BJ (cell line): ENCODE measurements at places on chromosomes 4 and X. TPM values are rescaled to one million over a fixed set of nuclear protein-coding genes. Genes with fewer than 3 reads are reported as not detected.
A peak's percentile ranks its signal among the peaks of the same experiment; 100 is the strongest.

GRCh38 chr4:37717576-37717975 is 31.4 kb upstream of the RELL1 start:
- no peak for DNase-seq

DNA sequence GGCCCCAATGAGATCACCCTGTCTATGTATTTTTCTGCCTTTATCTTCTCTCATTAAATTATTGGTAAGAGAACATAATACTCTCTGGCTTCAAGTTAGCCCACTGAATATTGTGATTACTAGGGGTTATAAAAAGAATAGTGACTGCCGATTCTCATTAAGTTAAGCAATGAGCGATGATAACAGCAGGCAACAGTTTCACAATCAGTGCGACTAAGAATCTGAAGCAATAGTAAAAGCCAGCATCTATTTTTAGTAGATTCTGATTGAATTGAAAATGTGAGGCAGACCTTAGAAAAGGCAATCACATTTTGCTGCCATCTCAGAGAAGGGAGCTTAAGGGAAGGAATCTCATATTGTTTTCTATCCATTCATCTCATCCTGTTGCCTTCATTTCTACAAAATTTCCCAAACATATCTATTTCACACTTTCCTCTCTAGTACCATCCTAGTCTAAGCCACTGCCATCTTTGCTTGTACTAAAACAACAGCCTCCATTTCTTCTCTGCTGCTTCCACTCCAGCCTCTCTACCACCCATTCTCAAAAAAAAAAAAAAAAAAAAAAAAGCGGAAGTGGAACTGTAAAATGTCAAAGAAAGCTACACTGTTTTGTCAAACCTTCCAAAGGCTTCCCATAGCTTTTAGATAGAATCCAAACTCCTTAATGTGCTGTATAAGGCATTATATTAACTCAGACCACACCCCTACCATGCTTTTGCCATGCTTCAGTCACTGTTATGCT is 17.4 kb downstream of the GABRA4 start:
- no peak for DNase-seq

- no peak for DNase-seq
Measured at GRCh38 chrX:140817943-140818342, 108.4 kb downstream of the LINC00632 start.

- no peak for DNase-seq
Measured at GRCh38 chrX:150234126-150234525, 129.0 kb upstream of the MAMLD1 start.

DNA sequence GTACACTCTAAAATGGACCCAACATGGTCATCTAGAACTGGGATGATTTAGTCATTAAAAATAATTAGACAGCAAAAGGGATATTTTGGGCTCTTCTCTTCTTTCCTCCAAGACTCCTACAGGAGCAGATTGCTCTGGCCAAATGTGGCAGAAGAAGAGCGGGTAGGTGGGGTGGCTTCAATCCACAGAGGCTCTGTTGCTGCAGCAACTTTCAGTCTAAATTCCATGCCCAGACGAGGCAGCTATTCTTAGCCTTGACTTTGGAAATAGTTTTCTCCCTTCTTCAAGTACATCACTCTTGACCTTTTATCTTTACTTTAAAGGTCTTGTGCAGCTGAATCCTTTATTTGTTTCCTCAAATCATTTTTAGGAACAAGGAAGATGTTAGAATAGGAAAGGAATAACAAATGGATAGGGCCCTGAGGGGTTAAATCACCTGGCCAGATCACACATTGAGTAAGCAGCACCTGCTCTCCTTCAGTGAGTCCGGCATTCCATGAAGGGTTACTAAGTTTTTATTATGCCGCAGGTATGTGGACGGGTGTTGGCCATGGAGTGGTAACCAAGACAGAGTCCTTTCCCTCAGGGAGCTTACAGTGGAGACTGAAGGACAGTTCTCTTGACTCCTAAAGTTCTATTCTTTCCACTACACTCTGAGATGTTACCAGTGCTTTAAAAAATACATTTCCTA is 19.3 kb upstream of the SORBS2 start:
- no peak for DNase-seq

Gene FAM184B
- polyA plus RNA-seq, result 0.01 and 0.02 TPM in 2 replicates

DNA sequence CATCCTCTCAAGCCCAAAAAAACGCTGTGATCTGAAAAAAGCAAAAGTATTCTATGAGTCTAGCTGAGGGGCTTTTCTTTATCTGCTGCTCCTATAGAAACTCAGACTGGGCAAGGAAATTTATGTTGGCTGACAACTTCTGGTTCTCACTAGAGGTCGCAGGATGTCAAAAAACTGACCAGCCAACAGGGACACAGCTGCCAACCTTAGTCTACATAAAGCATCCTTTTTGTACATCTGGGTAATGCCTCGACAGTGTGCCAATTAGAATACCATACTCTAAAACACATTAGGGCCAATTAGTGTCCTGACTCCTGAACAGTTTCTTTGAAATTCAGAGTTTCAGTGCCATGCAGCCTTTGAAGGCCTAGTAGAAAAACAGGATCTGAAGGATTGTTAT is 8.8 kb upstream of the TLL1 start:
- no peak for DNase-seq

Gene TFE3
- polyA plus RNA-seq, result 20.8 and 26.4 TPM in 2 replicates

DNA sequence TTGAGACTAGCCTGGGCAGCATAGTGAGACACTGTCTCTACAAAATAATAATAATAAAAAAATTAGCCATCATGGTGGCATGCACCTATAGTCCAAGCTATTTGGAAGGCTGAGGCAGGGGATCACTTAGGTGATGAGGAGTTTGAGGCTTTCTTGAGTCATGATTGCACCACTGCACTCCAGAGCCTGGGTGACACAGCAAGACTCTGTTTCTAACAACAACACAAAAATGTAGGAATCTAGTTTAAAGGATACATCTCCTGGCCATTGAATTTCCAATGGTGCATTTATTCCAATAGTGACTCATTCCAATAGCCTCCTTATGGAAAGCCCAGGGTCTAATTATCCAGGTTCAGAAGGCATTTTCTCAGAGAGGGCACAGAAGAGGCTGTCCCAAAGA is 21.9 kb upstream of the HERC6 start:
- no peak for DNase-seq

Gene MTNR1A
- polyA plus RNA-seq, result 0.06 TPM in 1 of 2 replicates, not detected in the other

Gene SETD7
- 14.5 and 24.2 TPM in 2 replicates for polyA plus RNA-seq

DNA sequence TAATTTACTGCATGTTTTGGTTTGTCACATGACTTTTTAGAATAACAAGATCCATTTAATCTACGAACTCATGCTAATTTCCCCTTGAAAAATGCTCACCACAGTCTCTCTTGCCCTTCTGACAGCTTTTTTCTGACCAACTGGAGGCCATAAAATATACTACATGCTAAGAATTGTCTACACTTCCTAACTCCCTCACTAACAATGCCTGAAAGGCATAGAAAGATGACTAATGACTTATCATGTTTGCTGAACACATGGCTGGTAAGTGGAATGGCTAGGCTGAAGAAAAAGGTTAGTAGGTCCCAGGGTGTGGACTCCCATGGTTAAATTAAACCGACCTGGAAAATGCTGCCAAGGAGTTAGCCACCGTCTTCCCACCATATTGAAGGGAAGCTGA is 309.9 kb downstream of the SPOCK3 start:
- DNase-seq, result no peak

Gene METAP1
- 50.2 and 54.1 TPM in 2 replicates for polyA plus RNA-seq

DNA sequence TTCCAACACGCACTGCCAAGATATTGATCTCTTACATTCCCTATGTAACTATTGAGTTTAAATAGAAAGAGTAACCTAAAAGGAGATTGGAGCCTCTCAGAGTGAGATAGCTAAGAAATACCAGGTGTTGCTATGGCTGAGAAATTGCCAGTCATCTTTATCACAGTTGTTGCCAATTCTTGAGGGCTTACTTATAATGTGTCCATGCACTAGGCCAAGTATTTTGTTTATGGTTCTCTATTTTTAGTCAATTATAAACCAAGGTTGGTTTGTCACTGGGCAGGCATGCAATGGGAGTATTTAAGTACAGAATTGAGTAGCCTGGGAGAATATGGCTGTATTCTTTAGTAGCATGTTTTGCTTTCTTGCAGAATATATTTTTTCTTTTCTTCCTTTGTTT is 201.6 kb downstream of the TEX13A start:
- no peak for DNase-seq

DNA sequence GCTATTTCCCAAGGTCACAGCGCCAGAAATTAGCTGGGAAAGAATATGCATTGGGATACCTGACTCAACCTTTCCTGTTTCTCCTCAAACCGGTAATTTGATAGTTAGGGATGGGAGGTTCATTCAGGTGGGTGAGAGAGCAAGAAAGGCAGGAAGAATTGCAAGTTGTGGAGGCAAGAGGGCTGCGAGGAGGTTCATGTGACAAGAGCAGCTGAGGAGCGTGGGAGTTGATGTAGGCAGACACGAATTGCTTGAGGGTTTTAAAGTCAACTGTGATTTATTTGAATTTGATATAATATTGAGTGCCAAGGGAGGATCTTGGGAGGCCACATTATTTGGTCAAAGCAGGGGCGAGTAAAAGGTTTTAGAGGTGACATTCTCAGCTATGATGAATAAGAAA is 329.0 kb downstream of the STIM2 start:
- DNase-seq, result no peak

DNA sequence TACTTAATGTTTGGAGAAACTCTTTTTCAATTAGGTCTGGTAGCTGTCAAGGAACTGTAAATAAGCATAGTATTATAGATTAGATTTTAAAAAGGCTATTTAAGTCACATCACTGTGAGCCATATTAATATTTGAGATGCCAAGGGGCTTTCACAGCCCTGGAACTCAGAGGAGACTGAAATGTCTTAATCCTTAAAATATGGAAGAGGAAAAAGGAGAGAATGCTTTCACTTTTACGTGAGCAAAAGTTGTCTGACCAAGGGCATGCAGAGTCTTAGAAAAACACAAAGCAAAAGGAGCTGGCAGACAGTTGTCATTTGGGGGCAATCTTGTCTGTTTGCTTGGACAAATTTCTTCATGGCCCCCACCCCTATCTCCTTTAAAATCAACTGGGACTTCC is 253.2 kb upstream of the IGFBP7 start:
- DNase-seq, result no peak

DNA sequence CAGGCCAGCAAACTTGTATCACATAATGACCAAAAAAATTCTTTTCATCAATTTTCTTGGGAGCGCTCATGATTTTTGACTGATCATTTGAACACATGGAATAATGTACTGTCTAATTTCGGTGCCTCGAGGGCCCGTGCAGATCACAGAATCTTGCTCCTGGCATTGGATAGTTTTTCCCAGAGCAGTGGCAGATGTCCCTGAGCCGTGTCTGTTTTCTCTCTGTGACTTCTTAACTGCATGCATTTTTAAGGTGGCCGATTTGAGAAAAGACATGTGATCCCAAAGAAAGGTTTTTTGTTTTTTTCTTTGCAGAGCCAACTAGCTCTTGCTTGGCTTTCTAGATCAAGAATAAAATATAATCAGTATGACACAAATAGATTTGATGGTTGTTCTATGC is 19.7 kb downstream of the GPRIN3 start:
- no peak for DNase-seq

Gene GPR50
- polyA plus RNA-seq, result not detected in 2 replicates

- DNase-seq, result no peak
Measured at GRCh38 chr4:151614561-151614960, 146.2 kb downstream of the GATB start.

Gene SLITRK2
- not detected in 2 replicates for polyA plus RNA-seq

DNA sequence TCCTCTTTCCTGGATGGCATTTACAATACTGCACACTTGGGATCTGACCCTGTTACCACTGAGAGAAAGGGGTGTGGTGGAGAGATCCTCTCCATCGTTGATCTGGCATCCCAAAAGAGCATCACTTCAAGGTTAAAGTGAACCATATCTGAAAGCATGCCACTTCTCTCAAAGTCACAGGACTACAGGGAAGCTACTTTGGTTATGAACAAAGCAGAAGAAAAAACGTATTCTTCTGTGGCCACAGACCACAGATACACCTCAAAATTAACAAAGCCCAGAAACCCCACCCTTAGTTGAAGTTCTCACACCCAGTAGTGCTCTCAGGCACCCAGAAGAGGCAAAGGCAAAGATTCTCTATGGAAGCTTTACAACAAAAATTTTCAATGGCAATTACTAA is 108.3 kb downstream of the JADE1 start:
- DNase-seq, result no peak

- no peak for DNase-seq
Measured at GRCh38 chr4:189874591-189874990, 66.1 kb upstream of the FRG1 start.

DNA sequence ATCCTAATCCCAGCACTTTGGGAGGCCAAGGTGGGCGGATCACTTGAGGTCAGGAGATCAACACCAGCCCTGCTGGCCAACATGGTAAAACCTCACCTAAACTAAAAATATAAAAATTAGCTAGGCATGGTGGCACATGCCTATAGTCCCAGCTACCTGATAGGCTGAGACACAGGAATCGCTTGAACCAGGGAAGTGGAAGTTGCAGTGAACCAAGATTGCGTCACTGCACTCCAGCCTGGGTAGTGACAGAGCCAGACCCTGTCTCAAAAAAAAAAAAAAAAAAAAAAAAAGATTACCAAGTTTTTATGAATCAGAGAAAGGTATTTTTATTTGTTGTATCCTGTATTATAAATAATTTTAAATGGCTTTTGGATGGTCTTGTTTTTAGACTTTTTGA is 15.1 kb downstream of the TRAPPC11 start:
- no peak for DNase-seq

Gene CSAG1
- polyA plus RNA-seq, result not detected in 2 replicates

- DNase-seq, result no peak
Measured at GRCh38 chrX:18017411-18017810, 156.3 kb upstream of the RAI2 start.

- DNase-seq, result no peak
Measured at GRCh38 chr4:110512901-110513300, 36.9 kb downstream of the ENPEP start.

- DNase-seq, result no peak
Measured at GRCh38 chrX:104913348-104913747, 307.1 kb downstream of the TEX13A start.

Gene GLRB
- polyA plus RNA-seq, result 4.8 and 9.5 TPM in 2 replicates

- DNase-seq, result peak; percentile 28
Measured at GRCh38 chrX:63250253-63250868, 100.8 kb downstream of the SPIN4 start.

GRCh38 chrX:48974033-48974432 is 2.4 kb upstream of the KCND1 start:
- no peak for DNase-seq

DNA sequence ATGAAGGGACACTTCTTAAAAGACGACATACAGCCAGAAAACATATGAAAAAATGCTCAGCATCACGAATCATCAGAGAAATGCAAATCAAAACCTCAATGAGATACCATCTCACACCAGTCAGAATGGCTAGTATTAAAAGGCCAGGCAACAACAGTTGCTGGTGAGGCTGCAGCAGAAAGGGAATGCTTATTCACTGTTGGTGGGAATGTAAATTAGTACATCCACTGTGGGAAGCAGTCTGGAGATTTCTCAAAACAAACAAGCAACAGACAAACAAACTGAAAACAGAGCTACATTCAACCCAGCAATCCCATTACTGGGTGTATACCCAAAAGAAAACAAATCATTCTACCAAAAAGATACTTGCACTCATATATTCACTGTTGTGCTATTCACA is 197.9 kb downstream of the EVC2 start:
- DNase-seq, result no peak

Gene EGF
- polyA plus RNA-seq, result 2.1 and 3.2 TPM in 2 replicates
